ENCODE measurements at places on chromosomes 11 and 22.

DNA sequence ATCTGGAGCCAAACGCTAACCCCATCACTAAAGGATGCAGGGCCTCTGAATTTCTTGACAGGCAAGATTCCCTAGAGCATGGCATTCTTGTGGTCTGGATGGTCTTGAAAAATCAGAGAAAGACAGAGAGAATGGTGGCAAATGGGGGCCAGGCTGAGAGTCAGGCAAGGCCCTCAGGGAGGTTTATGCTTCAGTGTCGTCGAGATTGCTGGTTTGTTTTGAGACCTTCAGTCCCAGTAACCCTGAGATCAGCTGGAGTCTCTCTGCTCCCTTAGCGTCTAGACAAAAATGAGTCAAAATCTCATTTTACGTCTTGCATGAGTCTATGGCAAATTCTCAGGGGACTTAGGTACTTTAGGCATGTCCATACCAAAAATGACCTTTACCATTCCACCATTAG lies 539.3 kb downstream of the SOX6 start:
- no peak for DNase-seq
- H3K27me3 ChIP-seq: peaks cover 16% of the 10 kb centered on the region
- no peaks in the 10 kb centered on the region for H3K36me3 ChIP-seq
- H3K4me3 ChIP-seq: no peak overlapping the region

DNA sequence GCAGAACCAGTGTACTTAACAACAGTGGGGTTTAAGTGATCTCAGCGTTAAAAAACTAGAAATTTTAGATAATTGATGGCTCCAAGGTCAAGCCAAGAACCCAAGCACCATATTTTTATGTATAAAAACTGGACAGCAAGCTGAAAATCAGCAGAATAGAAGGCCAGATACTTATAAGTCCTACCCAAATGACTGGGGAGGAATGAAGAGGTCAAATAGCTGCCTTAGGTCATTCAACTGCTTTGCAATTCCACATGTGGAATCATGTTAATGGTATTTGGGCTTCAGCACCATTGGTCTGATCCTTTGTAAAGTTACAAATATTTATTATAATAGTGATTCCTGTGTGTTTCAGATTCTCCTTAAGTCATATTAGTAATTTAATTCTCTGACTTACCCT lies 108.4 kb downstream of the FAT3 start:
- no peaks in the 10 kb centered on the region for H3K27me3 ChIP-seq
- no peaks in the 10 kb centered on the region for H3K36me3 ChIP-seq
- no peak overlapping the region for H3K27ac ChIP-seq
- H3K4me1 ChIP-seq: no peaks in the 10 kb centered on the region
- no peak overlapping the region for H3K4me3 ChIP-seq

- peaks cover 3% of the 10 kb centered on the region for H3K4me1 ChIP-seq
- H3K27ac ChIP-seq: no peak overlapping the region
- H3K27me3 ChIP-seq: peaks cover 3% of the 10 kb centered on the region
- DNase-seq: no peak
These were observed 17.3 kb upstream of the PANX2 start for GRCh38 chr22:50153056-50153755.

DNA sequence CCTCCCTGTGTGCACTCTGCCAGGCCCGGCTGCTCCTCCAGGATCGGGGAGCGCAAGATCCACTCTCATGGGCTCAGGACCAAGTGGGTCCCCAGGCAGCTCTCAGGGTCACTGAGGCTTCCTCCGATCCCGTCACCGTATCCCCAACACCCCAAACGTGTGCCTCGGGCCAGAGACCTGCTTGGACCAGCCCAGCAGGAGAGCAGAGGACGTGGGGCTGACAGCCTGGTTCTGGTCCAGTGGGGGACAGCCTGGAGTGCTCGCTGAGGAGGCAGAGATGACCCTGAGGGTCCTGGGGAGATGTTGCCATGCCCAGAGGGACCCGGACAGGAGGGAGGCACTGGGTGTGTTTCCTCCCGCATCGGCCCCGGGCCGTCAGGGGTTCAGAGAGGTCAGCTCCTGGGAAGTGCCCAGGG lies 1402.6 kb downstream of the BRD1 start:
- peaks cover 5% of the 10 kb centered on the region for H3K27me3 ChIP-seq
- no peak overlapping the region for H3K27ac ChIP-seq
- H3K36me3 ChIP-seq: no peaks in the 10 kb centered on the region
- DNase-seq: no peak

DNA sequence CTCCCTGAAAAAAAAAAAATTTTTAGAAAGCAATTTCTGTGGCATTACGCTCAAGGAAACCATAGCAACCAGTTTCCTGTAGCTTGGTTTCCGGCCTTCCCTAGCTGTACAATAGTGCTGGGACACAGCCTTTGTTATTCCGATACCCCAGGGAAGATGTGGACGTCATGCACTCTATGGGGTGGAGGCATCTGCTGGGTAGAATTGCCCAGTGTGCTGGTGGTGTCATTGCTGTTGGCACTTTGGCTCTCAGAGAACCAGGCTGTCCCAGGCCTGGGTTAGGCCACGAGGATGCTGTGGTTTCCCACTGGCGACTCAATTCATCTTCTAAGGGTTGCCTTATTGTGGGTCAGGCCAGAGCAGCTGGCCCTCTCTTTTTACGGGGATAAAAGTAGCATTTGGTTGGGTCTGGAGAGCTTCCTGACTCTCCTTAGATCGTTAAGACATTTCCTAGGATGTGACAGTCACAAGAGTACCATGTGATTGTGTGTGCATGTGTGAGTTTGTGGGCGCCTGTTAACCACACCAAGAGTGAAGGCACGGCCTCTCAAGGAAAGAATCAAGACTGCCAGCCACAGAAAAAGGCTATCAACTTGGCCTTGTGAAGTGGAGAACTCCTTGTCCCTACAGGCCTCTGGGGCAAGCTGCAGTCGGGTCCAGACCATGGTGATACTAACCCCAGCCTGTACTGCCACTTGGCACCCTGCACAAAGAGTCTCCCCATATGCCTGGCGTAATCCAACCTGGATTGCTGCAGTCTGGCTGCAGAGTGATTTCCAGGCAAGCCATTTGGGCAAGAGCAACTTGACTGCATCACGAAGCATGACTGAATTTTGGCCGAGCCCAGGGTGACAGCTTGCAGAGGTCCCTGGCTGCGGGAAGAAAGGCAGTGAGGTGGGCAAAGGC lies 35.9 kb upstream of the NAV2 start:
- H3K36me3 ChIP-seq: no peaks in the 10 kb centered on the region
- DNase-seq: no peak
- H3K27me3 ChIP-seq: peaks cover 10% of the 10 kb centered on the region
- no peak overlapping the region for H3K27ac ChIP-seq
- H3K4me3 ChIP-seq: no peak overlapping the region
- H3K4me1 ChIP-seq: peaks cover 9% of the 10 kb centered on the region

GRCh38 chr11:33980897-33981296 lies 70.6 kb upstream of the CAPRIN1 start:
- H3K4me1 ChIP-seq: no peaks in the 10 kb centered on the region
- H3K27ac ChIP-seq: no peak overlapping the region
- no peak overlapping the region for H3K4me3 ChIP-seq
- no peak for DNase-seq
- no peaks in the 10 kb centered on the region for H3K36me3 ChIP-seq

- H3K4me3 ChIP-seq: peak overlapping the region; percentile 44
- H3K36me3 ChIP-seq: peaks cover 85% of the 10 kb centered on the region
- peak; percentile 68 for DNase-seq
- H3K27ac ChIP-seq: peak overlapping the region; percentile 96
- no peaks in the 10 kb centered on the region for H3K27me3 ChIP-seq
- H3K4me1 ChIP-seq: peaks cover 91% of the 10 kb centered on the region
These were observed 11.8 kb upstream of the SSTR3 start for GRCh38 chr22:37223965-37224551.

- no peak overlapping the region for H3K27ac ChIP-seq
- peaks cover 7% of the 10 kb centered on the region for H3K27me3 ChIP-seq
- peaks cover 5% of the 10 kb centered on the region for H3K4me1 ChIP-seq
- no peaks in the 10 kb centered on the region for H3K36me3 ChIP-seq
These were observed 4.2 kb downstream of the TST start for GRCh38 chr22:37014835-37015586.

- DNase-seq: no peak
- no peaks in the 10 kb centered on the region for H3K36me3 ChIP-seq
- H3K27me3 ChIP-seq: no peaks in the 10 kb centered on the region
- H3K4me3 ChIP-seq: no peak overlapping the region
- no peak overlapping the region for H3K27ac ChIP-seq
These were observed 62.7 kb downstream of the STK33 start for GRCh38 chr11:8531312-8531711.

- H3K36me3 ChIP-seq: peaks cover 87% of the 10 kb centered on the region
- no peak overlapping the region for H3K4me3 ChIP-seq
- H3K27ac ChIP-seq: no peak overlapping the region
- H3K27me3 ChIP-seq: no peaks in the 10 kb centered on the region
- H3K4me1 ChIP-seq: peaks cover 26% of the 10 kb centered on the region
These were observed 132.3 kb upstream of the PARVA start for GRCh38 chr11:12245091-12245490.

- peak overlapping the region; percentile 99 for H3K27ac ChIP-seq
- peaks cover 52% of the 10 kb centered on the region for H3K4me1 ChIP-seq
- peak overlapping the region; percentile 99 for H3K4me3 ChIP-seq
- peak; percentile 81 for DNase-seq
- peaks cover 87% of the 10 kb centered on the region for H3K36me3 ChIP-seq
These were observed 2.9 kb downstream of the RPL3 start for GRCh38 chr22:39316440-39317083.

DNA sequence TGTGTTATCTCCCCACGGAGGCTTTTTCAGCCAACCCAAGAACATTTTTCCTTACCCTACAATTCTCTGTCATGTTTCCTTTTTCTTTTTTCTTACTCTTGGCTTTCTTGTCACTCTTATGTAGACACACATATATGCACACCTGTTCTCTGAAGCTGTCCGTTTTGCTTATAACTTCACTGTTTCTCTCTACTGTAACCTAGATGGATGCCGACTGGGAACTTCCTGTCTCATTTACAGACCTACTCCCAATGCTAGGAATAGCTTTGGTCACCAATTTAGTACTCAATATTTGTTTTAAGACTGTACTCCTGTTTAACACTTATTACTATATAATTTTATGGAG lies 9.9 kb upstream of the CASP12 start:
- no peak for DNase-seq
- H3K4me1 ChIP-seq: peaks cover 48% of the 10 kb centered on the region

DNA sequence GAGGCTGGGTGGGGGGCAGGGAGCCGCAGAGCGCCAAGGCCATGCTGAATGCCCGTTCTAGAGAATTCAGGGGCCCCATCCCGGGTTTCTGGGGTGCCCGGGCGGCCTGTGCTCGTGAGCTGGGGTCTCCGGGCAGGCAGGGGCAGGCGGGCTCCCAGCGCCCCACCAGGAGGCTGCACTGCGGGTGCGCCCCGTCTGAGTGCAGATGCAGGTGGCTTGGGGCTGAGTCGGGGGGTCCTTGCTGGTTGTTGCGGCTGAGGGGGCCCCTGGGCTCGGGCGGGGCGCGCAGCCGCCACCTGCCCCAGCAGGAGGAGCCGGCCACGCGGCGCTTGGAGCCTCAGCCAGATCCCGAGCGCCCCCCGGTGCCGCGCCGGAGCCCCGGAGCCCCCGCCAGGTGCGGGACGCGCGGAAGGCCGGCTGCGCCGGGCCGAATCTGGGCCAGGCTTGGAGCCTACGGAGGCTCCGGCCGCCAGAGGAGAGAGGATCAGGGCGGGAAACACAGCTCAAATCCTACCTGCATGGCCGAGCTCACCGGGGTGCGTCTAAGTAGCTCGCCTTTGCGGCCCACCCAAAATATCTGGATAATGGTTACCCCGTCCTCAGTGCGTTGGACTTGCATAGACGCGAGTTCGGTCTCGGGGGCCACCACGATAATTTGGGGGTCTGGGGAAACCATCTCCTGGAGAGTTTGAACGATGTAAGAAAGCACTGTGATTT lies 590 bp upstream of the IGF2 start:
- H3K36me3 ChIP-seq: no peaks in the 10 kb centered on the region
- peaks cover 40% of the 10 kb centered on the region for H3K4me1 ChIP-seq
- peaks cover 75% of the 10 kb centered on the region for H3K27me3 ChIP-seq
- H3K27ac ChIP-seq: no peak overlapping the region

GRCh38 chr11:33490842-33491370 lies 209.7 kb downstream of the C11orf91 start:
- DNase-seq: no peak
- H3K27ac ChIP-seq: no peak overlapping the region
- H3K4me3 ChIP-seq: no peak overlapping the region
- no peaks in the 10 kb centered on the region for H3K4me1 ChIP-seq
- no peaks in the 10 kb centered on the region for H3K36me3 ChIP-seq

DNA sequence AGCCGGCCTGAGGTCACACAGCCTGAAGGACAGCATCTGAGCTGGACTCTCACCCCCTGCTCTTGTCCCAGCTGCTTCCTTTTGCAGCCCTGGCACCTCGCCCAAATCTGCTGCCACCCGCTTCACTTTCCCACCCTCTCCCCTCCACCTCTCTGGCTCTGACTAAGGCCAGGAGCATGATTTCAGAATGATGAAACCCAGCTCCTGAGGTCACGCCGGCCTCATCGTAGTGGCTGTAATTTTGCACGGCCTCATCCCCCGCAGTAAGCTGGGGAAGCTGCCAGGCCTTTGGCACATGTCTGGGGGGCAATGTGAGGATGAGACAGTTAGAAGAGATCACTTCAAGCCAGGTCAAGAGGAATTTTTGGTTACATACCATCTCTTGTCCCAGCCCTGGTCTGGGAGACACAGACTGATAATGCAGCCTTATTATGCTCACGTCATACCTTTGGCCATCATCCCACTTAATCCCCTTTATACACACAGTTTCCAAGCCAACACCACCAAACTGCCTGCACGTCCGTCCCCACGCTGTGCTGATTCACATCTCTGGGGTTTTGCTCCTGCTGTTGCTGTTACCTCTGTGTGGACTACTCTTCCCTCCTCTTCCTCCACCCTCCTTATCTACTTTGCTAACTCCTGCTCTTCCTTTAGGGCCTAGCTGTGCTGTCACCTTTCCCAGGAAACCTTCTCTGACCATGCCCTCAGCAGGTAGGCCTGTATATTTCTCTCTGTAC lies 58.1 kb downstream of the CHRDL2 start:
- no peak overlapping the region for H3K4me3 ChIP-seq
- no peaks in the 10 kb centered on the region for H3K27me3 ChIP-seq
- H3K4me1 ChIP-seq: no peaks in the 10 kb centered on the region
- H3K36me3 ChIP-seq: no peaks in the 10 kb centered on the region
- H3K27ac ChIP-seq: no peak overlapping the region

GRCh38 chr22:39396797-39397195 lies 2.8 kb upstream of the TAB1 start:
- H3K27me3 ChIP-seq: no peaks in the 10 kb centered on the region
- H3K36me3 ChIP-seq: peaks cover 10% of the 10 kb centered on the region
- no peak overlapping the region for H3K4me3 ChIP-seq
- H3K4me1 ChIP-seq: peaks cover 18% of the 10 kb centered on the region
- H3K27ac ChIP-seq: no peak overlapping the region
- DNase-seq: no peak

DNA sequence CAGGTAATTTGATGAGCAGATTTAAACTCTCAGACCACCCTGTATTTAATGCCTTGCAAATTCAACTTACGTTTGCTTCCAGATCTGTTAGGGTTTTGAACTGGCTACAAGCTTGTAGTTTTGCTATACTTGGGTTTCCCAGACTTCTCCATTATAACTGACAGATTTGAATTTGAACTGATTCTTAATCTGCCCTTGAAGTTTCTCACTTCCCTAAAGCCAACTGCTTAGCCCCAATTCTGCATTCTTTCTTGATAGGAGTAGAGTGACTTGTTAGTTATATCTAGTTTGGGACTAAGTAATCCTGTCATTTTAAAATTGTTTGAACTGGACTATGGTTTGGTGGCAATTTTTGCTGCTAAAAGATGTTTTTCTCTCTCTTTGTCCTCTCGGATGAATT lies 9.7 kb downstream of the LAYN start:
- H3K4me1 ChIP-seq: no peaks in the 10 kb centered on the region
- peaks cover 21% of the 10 kb centered on the region for H3K27me3 ChIP-seq
- no peak overlapping the region for H3K4me3 ChIP-seq
- H3K36me3 ChIP-seq: peaks cover 2% of the 10 kb centered on the region

GRCh38 chr11:122721201-122721963 lies 65.9 kb downstream of the UBASH3B start:
- H3K4me3 ChIP-seq: no peak overlapping the region
- H3K36me3 ChIP-seq: no peaks in the 10 kb centered on the region
- H3K4me1 ChIP-seq: peaks cover 82% of the 10 kb centered on the region
- H3K27ac ChIP-seq: no peak overlapping the region

Data from activated T-cell treated with anti-CD3 and anti-CD28 coated beads, Interleukin-2, amount 50 U/mL, for 24 hours (primary cell).